ENCODE measurements at places on chromosomes 11 and 22.

- no peak for DNase-seq
These were observed 2.9 kb upstream of the FBLN1 start for GRCh38 chr22:45499746-45500145.

DNA sequence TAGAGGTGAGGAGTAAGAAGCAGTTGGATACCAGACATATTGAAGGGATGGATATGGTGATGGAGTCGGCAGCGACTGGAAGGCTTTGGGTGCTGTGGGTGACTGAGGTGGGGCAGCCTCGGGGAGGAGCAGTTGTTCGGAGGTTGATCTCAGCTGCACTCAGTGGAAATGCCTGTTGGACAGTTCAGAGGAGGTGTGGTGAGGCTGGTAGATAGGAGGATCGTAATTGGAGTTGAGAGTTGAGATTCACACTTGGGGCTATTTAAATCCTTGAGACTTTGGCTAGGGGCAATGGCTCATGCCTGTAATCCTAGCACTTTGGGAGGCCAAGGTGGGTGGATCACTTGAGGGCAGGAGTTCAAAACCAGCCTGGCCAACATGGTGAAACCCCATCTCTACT, 6.9 kb downstream of the OTUB1 start:
- DNase-seq, result no peak

DNA sequence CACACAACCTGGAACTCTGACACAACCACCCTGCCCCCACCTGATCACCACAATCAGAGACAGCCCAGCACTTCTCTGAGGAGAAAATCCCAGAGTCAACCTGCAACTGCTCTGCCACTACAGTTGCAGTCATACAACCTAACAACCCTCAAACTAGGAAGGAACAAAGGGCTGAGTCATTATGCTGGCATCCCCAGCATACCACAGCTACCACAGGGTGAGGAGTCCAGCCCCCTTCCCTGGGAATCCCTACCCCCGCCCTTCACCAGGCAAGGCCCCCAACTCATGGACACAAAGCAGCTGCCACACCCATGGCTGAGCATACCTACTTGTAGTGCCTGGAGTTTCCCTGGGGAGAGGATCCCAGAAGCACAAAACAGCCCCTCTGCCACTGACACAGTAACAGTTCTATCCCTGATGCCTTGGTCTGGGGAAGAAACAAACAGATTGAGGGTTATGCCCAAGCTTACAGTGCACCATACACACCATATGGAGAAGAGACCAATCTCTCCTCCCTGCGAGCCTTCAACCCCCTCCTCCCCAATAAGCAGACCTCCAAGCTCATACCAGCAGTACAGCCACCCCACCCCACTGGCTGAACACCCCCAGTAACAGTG, 68.5 kb upstream of the C11orf58 start:
- DNase-seq, result no peak

DNA sequence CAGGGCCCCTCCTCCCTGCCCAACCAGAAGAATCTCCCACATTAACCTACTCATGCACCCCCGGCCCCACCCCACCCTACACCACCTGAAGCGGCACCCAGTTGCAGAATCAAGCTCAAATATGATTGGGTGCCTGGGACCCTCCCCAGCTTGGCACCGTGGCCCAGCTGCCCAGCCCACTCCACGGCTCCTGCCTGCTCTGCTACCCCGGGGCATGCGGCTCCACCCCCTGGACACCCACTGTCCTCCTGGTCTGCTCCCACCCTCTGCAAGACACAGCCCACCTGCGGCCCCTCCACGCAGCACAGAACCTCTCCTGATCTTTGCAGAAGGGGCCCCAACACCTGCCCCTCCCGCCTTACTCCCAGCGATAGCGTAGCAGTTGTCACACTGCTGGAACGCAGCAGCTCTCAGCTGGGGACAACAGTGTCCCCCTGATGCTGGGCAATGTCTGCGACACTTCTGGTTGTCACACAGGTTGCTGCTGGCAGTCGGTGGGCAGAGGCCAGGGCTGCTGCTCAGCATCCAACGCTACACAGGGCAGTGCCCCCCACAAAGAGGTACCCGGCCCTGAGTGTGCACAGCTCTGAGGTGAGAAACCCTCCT, 32.0 kb upstream of the TESMIN start:
- no peak for DNase-seq

- DNase-seq, result no peak
These were observed 67.5 kb downstream of the MYEOV start for GRCh38 chr11:69361466-69361865.

- no peak for DNase-seq
These were observed 138.3 kb upstream of the PLET1 start for GRCh38 chr11:112398798-112399478.

DNA sequence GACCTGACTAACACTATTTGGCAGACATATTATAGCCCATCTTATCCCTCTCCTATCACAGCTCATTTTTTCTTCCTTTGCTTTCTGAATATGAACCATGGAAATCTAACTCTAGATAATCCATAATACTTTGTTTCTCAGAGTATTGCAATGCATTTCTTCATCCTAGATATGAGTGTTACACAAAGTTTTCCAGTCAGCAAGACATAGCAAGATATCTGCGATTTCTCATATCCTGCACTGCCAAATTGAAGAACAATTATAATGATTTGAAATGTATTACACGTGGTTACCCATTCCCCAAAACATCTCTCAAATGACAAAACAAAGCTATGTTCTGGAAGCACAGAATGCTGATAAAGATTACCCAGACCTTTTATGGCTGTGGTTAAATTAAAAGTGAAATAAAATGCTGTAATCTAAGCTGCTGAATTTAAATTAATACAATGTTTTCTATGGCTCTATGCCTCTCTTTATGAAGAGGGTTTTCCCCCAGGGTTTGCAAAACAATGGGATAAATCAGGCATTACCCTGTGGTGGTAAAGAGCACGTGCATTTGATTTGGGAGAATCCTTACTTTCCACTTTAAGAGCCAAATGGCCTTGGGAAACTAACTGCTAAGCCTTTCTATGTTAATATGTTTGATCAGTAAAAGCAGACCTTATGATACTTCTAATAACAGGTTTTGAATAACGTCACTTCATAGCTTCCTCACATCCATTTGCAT, 1291.0 kb upstream of the CNTN5 start:
- no peak for DNase-seq

- DNase-seq, result no peak
These were observed 3.5 kb upstream of the YPEL4 start for GRCh38 chr11:57653163-57653562.

DNA sequence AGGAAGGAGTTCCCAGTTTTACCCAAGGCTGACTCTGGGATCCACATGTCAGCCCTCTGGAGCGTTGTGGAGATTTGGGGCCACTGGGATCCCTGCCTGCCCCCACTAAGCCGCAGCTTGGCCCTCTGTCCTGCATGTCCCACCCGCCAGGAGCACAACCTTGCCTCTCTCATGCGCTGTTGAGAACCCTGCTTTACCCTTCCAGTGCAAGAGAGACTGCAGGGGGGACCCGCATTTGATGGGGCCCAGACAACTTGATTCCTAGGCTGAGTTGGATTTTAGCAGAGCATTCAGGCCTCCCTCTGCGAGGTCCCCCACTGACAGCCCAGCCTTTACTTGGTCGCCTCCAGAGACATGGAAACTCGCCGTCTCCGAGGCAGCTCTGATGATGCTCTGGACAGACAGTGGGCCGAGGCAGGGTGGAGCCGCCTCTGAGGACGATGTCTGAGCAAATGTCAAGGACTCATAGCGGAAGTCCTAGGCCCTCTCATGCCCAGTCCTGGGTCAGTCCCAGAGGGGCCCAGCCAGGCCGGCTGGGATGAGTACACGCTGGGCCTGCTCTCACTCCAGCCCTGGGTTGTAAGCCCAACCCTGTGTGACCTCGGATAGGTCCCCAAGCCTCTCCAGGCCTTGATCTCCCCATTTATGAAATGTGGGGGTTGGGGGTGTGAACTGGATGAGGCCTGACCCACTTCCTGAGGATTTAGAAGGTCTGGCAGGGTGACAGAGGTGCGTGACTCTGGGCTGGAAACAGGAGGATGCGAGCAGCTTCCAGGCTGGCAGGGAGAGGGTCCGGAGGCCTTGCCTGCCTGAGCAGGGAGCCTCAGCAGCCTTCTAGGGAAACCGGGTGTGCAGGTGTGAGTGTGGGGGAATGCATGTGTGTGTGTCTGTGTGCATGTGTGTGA, 630 bp downstream of the CD5 start:
- DNase-seq, result no peak

DNA sequence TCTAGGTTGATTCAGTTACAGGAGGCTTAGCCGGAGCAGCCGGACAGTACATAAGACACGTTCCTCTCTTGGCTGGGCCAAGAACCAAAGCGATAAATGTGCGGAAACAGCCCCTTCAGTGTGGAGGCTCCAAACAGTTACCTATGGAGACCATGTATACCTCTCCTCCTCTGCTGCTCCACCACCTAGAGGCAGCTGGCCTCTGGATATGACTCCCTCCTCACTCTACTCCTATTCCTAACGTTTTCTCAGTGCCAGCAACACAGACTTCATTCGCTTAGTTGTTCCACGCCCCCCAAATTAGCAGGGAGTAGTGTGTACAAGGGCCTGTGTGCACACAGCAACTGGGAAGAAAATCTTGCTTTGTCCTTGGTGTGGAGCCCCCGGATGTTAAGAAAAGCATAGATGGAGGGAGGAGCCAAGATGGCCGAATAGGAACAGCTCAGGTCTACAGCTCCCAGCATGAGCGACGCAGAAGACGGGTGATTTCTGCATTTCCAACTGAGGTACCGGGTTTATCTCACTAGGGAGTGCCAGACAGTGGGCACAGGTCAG, 362.3 kb upstream of the KIRREL3 start:
- DNase-seq, result no peak

GRCh38 chr22:44097263-44098020, 73.3 kb downstream of the PARVB start:
- DNase-seq, result no peak

DNA sequence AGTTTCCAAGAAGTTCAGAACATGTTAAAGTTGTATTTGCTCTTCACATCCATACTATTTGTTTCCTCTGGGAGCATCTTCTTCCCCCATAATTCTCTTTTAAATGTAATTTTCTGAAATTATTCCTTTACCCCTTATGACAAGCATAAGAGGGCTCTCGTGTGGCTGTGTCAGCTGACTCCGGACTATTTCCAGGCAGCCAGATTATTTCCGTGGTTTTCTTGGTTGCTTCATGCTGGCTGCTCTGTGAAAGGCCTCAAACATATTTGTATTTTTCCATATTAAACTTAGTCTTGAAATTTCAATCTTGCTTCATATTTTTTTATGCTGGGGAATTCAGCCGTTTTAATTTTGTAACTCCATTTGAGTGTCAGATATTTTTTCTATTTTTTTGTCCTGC, 2.8 kb upstream of the MMP1 start:
- DNase-seq, result no peak

- no peak for DNase-seq
These were observed 1063.2 kb upstream of the TENM4 start for GRCh38 chr11:80503990-80504389.

DNA sequence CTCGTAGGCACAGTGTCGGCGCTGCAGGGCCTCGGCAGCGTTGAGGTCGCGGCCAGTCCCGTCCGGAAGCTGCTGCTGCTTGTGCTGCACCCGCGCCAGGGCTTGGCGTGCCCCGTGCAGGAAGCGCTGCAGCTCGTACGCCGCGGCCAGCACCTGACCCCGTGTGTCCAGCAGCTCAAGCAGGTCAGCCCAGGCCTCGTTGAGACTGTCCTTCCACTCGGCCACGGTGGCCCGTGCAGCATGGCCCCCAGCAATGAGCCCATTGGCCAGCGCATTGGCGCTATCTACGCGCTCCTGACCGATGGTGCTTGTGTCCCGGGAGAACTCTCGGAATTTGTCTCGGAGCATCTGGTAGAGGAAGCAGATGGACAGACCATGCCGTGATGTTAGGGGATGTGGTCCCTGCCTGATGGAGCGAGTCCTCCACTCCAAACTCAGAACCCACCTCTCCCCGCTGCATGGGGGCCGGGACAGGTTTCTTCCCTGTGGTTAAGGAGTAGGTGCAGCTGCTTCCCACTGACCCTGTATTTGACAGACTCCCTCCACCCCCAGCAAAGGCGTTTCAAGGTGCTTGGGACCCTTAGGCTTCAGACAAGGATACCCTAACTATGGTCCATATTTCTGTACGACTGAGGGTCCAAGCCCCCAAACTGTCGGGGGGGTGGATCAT, 13.8 kb upstream of the RBM4B start:
- no peak for DNase-seq

GRCh38 chr11:26914968-26915367, 78.9 kb upstream of the FIBIN start:
- DNase-seq, result no peak

- DNase-seq, result no peak
These were observed 1031.8 kb downstream of the NTM start for GRCh38 chr11:132402071-132402684.

DNA sequence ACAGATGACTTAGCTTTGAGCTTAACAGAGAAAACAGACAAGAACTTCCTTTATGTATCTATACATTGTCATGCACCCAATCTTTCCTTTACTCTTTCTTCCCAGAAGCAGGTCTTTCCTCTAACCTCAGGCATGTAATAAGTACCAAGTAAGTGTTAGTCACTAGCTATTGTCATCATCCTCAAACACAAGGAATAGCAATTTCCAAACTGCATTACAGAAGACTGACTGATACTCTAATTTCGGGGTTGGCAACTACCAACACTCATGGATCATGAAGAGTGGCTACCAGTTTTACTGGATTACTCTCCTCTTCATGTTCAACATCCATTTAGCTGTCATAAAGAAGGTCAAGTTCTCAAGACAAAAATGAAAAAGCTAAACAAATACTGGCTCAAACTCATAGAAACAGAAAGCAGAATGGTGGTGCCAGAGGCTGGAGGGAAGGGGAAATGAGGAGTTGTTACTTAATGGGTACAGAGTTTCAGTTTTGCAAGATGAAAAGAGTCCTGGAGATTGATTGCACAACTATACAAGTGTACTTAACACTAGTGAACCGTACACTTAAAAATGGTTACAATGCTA, 111.6 kb downstream of the SIK3 start:
- DNase-seq, result no peak

GRCh38 chr11:10646005-10646404, 47.5 kb downstream of the IRAG1 start:
- DNase-seq, result no peak

DNA sequence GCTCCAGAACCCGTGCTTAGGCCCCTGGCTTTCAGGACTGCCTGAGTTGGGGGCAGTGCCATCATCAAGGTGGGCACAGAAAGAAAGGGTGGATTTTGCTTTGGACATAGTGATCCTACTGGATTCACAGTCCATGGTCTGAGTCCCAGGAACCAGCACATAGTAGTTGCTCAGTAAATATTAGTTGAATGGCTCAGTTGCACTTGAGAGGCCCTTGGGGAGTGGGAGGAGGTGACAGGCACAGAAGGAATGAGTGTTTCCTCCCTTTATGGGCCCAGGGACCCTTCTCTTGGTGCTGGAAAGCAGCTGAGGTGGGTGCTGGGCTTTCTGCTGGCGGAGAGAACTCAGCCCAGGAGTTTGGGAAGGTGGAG, 16.6 kb downstream of the ARHGEF17 start:
- DNase-seq, result no peak

DNA sequence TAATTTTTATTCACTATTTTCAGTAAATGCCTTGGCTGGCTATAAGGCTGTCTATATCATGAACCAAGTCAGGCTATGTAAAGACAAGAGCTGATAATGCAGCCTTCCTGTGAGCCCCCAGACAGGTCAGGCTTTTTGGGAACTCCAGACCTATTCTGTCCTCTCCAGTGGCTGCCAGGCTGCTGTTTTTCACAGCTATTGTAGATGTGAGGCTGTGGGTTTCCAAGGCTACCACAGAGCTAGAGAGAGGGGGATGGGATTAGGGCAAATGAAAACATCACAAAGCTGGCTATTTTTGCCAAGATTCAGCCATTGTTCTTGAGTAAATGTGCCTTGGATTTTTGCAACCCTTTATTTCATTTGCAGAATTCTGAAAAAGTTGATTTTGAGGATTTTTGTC, 55.7 kb upstream of the SORL1-AS1 start:
- no peak for DNase-seq
